Left colon (tissue), 2 donors: ENCODE measurements at places on chromosomes 7 and 10. TPM values are rescaled to one million over a fixed set of nuclear protein-coding genes. Genes with fewer than 3 reads are reported as not detected.

GRM3 gene
- not detected for total RNA-seq

CNNM1 gene
- total RNA-seq: 0.24 TPM

GRCh38 chr10:43958964-43959363 is 310.3 kb upstream of the ZNF32 start:
- no peak for DNase-seq

PKD2L1 gene
- 0.20 TPM for total RNA-seq

NODAL gene
- total RNA-seq: not detected

DNA sequence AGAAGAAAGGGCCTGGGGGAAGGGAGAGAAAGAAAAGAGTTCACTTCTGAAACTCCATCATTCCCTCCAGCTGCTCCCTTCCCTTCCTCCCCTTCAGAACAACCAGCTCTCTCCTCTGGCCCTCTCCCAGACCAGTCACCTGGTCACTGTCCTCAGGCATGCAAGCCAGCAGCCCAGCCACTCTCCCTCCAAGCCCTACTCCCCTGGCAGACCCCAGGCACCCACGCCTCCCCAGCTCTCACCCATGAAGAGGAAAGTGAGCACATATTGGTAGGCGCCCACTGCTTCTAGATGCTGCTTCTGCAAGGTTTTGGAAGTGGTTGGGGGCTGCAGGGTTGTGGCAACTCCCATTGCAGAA is 353 bp downstream of the MOGAT3 start:
- DNase-seq: no peak
